ENCODE measurements at places on chromosomes 6 and 20.

- no peak for DNase-seq
Observed at GRCh38 chr20:1946762-1947534, 46.9 kb downstream of the PDYN start.

- DNase-seq = no peak
Observed at GRCh38 chr6:10809098-10809497, 29.2 kb downstream of the MAK start.

DNA sequence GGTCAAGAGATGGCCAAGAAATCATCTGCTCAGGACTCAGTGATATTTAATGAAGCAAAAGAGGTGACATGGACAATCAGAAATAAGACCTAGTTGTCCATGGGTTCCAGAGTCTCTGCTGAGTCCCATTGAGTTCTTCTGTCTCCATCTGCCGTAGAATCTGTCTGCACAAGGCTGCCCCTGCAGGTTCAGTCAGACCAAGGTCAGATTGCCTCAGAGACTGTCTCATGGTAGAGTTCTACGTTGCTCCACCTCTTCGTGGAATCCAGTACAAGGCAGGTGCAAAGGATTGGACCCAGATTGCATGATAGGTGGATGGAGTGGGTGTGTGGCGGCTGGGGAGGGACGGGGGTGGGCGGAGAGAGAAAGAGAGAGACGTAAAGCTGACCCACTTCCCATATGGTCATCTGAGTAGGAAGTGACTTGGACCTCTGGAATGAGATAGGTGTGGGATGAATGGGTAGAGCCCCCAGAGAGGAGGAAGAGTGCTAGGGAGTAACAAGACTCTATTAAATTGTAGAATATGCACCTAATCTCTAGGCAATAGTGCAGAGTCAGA is 75.3 kb downstream of the SOBP start:
- no peak for DNase-seq

- no peak for DNase-seq
Observed at GRCh38 chr6:52876056-52876787, 33.3 kb downstream of the GSTA3 start.

GRCh38 chr20:46230801-46231282 is 77.5 kb downstream of the CDH22 start:
- no peak for DNase-seq

Data from activated CD4-positive, alpha-beta T cell treated with anti-CD3 and anti-CD28 coated beads, Interleukin-2, amount 50 U/mL, for 1 hour (primary cell).